ENCODE measurements at places on chromosomes 12 and 14.

- DNase-seq, result no peak
Observed at GRCh38 chr12:126708492-126708896, 1558.5 kb upstream of the TMEM132C start.

- DNase-seq, result no peak
Observed at GRCh38 chr12:32080435-32080834, 26.2 kb upstream of the BICD1 start.

DNA sequence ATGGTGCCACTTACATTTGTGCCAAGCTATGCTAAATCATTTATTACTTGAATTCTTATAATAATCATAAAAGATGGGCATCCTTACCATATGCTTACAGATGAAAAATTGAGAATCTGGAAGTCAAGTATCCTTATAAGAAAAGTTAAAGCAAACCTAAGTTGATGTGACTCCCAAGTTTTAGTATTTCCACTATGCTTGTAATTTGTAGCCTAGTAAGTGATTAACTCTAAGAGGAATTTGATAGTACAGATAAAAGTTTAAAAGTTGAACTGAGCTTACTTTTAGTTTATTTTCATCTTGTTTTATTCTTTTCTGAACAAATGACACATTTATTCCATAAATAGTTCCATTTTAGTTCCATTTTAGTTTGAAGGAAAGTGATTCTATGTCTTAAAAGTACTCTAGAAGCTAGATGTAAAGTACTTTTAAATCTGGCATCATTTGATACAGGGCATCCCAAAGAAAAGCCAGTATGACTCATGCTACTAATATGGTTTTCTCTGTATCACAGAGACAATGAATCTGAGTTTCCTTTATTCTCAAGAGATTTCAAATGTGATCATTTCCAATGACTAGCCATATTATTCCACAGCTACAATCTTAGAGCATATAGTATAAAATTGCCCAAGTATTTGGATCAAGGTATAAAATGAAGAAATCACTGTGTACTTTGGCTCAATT lies 596.0 kb downstream of the SLC16A7 start:
- no peak for DNase-seq

DNA sequence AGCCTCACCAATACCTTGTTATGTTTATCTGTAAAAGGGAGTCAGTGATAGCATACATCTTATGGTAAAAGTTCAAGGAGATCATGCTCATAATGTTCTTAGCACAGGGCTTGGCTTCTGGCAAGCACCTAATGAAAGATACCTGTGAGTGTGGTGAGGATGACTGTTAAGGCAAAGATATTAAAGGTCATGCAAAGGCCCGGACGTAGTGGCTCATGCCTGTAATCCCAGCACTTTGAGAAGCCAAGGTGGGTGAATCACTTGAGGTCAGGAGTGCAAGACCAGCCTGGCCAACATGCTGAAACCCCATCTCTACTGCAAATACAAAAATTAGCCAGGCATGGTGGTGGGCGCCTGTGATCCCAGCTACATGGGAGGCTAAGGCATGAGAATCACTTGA lies 425.9 kb upstream of the TBX3 start:
- no peak for DNase-seq

- peak; percentile 55 for DNase-seq
Observed at GRCh38 chr14:100383727-100384158, 60.6 kb downstream of the SLC25A47 start.

DNA sequence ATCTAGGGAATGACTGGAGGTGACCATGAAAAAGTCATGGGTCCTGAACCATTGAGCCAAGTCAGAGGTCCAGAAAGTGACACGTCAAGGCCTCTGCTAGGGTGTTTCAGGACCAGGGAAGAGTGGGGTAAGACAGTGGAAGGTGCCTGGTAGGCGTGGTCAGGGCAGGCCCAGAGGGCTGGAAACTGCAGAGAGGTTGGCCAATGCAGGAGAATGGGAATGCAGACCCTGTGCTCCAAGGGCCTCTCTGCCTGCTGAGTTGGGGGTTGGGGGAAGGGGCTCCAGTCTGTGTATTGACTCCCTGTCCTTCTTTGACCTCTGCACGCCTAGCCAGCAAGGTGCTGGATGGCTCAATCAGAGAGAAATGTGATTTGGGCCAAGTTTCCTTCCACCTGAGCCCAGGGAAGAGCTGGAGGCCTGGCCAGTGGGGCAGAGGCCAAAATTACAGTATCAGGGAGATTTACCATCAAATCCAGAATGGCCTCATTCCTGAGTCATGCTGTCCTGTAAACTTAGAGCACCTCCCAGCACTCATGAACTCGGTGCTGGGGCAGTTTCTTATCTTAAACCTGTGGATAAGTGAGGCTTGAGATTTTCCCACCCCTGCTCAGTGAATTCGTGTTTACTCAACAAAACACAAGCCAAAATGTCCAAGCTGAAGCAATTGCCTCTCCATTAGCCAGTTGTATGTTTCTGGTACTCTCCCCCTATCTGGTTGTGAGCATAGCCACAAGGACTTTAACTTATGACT lies 24.4 kb downstream of the IRF2BPL start:
- no peak for DNase-seq

GRCh38 chr12:54040148-54040494 lies 7.3 kb downstream of the HOXC5 start:
- no peak for DNase-seq

DNA sequence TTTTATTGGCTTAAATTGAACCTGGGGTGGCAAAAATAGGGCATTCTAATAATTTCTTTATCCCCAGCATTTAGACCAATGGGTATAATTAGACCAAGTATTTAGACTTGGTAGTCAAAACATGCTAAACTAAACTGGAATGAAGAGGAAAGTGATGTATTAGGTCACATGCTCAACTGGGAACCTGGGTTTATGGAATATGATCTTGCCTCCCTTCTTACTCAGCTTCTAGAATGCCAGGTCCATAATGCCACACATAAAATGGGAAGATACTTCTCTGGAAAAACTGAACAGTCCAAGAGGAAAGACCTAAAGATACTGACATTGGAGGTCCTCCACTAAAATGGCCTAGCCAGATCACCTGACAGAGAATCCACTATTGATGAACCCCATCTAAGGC lies 6.2 kb upstream of the BIN2 start:
- no peak for DNase-seq

- DNase-seq, result no peak
Observed at GRCh38 chr12:124077701-124078100, 104.7 kb downstream of the ZNF664 start.

- DNase-seq, result peak; percentile 67
Observed at GRCh38 chr12:122064025-122064777, 14.4 kb upstream of the MLXIP start.

DNA sequence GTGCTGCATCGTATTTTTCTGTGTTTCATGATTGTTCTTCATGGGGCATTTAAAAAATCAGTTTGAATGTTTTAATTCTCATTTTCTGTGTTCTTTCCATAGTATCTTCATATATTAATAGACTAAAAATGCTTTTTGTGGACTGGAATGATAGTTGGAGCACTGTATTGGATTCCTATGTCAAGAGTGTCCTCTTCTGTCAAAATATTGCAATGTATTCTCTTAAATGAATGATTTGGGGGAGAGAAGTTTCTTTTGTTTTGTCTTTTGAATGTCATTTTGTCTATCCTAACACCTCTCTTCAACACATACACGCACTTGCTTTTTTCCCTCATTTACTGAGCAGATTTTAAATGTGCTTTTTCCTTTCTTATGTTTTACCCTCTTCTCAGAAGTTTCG lies 4.7 kb upstream of the EIF2S3B start:
- DNase-seq, result no peak

DNA sequence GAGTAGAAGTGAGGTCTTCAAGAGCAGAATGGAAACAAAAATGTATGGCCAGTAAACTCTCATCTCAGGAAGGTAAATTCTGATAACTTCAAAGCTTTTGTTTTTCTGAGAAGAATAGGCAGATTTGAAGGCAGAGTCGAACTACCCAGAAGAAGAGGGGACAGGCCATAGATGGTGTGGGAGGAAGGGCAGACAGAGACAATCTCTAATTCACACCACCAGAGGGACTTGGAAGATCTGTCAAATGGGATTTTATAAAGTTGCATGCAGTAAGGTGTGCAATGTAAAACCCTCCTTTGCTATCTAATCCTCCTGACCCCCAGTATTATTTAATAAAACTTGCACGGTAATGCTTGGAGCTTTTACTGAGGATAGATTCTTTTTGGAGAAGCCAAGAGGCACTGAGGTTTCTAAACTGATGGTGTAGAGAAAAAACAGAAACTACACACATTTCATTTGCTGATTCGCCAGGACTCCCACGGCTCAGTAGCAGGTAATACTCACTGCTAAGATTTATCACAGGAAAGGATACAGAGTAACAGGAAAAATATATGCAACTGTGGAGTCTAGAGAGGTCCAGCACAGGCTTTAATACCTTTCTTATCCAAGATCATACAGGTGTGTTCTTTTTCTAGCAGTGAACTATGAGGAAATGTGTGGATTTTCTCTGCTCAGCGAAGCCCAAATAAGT lies 18.3 kb downstream of the SLC38A2 start:
- DNase-seq, result no peak

- peak; percentile 57 for DNase-seq
Observed at GRCh38 chr12:50088577-50089335, 3.6 kb downstream of the SMARCD1 start.

DNA sequence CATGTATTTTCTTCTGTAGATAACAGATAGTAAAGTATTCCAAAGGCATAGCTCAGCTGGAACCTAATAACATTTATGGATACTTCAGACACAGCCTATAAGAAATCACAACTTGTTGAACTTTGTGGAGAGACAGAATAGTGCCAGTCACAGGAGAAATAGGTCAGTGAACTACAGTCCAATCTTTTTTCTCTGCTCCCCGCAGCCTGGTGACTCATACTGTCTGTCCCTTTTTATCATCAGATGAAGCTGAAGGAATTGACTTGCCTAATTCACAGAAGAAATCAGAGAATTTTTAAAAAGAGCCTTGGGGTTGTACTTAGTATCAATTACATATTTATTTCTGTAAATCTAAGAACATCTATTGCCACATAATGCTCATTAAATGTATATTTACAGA lies 222.3 kb downstream of the ALG10 start:
- DNase-seq, result no peak

- DNase-seq, result no peak
Observed at GRCh38 chr14:26963711-26964110, 365.9 kb upstream of the NOVA1 start.

GRCh38 chr12:18261273-18261672 lies at the start of gene PIK3C2G:
PIK3C2G (plus strand) TSS chr12:18261518; CDS start chr12:18282082, 20,564 bp downstream.
- DNase-seq, result no peak

DNA sequence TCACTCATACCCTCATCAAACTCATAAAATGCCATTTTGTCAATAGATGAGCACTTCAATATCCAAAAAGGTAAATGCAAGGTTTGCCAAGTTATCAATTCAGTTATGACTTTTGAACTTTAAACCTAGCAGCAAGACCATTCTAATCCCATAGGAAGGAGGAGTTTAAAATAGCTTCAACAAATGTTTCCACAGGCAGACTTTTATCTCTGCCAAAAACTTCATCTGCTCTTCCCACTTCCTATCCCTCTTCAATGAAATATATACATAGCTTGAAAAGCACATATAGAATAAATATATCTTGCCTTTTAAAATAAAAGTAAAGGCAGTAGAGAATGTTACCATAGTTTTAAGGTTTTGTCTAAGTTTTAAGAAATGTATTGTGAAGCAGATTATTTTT lies 1749.1 kb upstream of the SEL1L start:
- DNase-seq, result no peak

DNA sequence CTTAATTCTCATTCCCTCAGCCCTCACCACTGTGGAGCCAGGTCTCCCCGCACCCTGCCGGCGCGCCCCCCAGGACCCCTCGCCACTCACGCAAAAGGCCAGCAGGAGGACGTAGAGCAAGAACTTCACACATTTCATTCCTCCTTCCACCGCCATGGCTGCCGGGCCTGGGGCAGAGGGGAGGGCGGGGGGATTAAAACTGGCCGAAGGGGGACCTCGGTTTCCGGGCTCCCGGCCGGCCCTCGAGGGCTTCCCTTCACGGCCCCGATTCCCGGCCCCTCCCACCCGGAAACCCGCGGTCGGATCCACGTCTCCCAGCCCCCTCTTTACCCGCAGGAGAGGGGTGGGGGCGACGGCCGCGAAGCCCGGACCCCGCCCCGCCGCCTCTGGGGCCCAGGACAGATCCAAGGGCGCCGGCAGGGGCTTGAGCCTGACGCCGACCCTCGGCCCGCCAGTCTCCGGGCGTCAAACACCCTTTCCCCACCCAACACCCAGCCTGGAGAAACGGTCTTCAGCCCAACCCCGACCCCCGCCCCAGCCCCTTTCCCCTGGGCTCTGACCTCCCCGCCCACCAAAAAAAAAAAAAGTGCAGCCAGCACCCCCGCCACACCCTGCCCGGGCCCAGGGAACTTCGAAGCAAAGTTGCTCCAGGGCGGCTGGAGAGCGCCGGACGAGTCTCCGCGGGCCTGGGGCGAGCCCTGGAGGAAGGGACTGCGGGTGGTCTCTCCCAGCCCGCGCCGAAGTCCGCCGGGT lies 447 bp downstream of the CD63 start:
- no peak for DNase-seq

GRCh38 chr12:124319368-124320050 lies 24.6 kb downstream of the RFLNA start:
- DNase-seq, result no peak

GRCh38 chr14:70358631-70359030 lies 852 bp downstream of the COX16 start:
- no peak for DNase-seq

GRCh38 chr14:101834800-101835547 lies 73.5 kb downstream of the PPP2R5C start:
- DNase-seq, result no peak
